Heart left ventricle (tissue), 16 donors: ENCODE measurements at places on chromosomes 7 and 10. TPM values are rescaled to one million over a fixed set of nuclear protein-coding genes. Genes with fewer than 3 reads are reported as not detected.

Gene CRPPA
- 4.2 TPM for total RNA-seq

Gene UTF1
- total RNA-seq: not detected

Gene CCDC3
- total RNA-seq: 6.0 TPM

Gene GOT1
- total RNA-seq: 430 TPM

Gene ACBD7
- total RNA-seq: not detected

Gene POM121C
- 17.3 TPM for total RNA-seq

Gene NCF1
- total RNA-seq: 1.9 TPM

GRCh38 chr10:71213761-71214440 is 1.5 kb downstream of the UNC5B start:
- DNase-seq: no peak

GRCh38 chr10:90947030-90947960 is 26.4 kb upstream of the ANKRD1 start:
- DNase-seq: no peak

DNA sequence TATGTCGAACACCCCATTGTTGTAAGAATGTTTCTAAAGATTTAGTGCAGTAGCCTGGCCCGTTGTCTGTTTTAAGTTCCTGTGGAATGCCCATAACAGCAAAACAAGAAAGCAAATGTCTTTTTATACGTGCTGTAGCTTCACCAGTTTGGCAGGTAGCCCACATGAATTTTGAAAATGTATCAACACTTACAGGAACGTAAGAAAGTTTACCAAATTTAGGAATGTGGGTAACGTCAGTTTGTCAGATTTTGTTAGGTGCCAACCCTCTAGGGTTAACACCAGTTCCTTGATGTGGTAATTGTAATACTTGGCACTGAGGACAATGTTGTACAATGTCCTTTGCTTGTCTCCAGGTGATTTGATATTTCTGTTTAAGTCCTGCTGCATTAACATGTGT is 3.2 kb upstream of the GIMAP4 start:
- DNase-seq: no peak

DNA sequence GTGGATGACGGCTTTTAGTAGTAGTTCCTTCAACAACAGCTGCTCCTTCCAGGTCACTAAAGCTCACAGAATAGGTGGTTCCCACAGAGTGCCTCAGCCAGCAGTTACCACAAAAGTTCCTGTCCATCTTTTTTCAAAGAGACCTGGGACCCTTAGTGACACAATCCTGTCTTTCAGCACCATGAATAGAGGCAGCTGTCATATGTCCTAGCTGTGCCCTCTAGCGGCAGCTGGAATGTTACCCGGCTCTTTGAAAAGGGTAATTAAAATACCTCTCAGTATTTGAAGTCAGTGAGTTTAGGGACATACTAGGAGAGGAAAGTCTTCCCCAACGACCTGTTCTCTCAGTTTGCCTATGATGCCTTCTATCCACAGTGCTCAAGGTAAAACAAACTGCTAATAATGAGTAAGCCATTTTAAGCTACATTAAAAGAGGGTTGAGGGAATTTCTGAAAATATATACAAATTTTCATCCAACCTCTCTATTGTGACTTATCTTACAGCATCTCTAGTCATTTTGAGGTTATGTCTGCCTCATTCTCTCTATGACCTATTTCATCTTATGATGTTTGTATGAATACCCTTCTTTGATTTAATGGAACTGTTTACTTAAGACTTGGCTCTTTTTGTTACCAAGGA is 290.8 kb downstream of the NXPH1 start:
- peak; percentile 29 for DNase-seq

DNA sequence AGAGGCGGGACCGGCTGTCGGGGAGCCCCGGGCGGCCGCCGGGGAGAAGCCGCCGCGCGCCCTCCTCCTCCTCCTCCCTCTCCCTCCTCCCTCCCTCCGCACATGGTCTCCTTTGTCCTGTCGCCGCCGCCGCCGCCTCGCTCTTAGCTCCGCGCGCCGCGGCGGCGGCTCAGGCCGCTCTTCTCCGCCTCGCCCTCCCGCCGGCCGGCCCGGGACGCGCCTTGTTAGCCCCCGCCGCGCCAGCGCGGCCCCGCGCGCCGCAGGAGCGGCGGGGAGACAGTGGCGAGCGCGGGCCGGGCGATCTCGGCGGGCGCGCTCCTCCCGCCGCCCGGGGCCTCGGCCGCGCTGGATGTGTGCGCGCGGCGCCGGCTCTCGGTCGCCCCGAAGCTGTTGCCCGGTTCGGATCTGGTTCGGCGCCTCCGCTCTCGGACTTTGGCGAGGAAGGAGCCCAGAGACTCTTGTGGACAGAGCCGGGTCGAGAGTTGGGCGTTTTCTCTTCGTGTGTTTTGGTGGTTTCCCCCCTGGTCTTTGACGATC is 437.4 kb upstream of the GALNT17 start:
- peak; percentile 46 for DNase-seq

GRCh38 chr7:28096713-28097112 is 83.9 kb downstream of the JAZF1 start:
- DNase-seq: peak; percentile 48

DNA sequence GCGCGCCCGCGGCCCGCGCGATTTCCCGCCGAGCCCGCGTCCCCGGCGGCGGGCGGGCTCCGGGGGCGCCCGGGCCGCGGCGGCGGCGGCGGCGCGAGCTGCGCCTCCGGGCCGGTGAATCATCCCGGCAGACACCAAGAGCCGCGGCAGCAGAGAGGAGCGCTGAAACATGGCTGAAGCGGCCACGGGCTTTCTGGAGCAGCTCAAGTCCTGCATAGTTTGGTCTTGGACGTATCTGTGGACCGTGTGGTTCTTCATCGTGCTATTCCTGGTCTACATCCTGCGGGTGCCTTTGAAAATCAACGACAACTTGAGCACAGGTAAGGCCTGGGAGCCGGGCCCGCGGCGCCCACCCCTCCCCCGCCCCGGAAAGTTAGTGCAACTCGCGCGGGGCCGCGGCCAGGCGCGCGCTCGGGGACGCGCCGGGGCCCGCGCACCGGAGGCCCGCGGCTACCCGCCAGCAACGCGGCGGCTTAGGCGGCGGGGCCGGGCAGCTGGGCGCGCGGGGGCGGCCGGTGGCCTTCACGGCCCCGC is at the start of gene ST7:
ST7 (plus strand) TSS at position 130 of the 534 bp plus-strand sequence; CDS start at position 170, 40 bp downstream.
- peak; percentile 55 for DNase-seq

- no peak for DNase-seq
Observed at GRCh38 chr10:693506-693905, 4.0 kb upstream of the DIP2C start.

DNA sequence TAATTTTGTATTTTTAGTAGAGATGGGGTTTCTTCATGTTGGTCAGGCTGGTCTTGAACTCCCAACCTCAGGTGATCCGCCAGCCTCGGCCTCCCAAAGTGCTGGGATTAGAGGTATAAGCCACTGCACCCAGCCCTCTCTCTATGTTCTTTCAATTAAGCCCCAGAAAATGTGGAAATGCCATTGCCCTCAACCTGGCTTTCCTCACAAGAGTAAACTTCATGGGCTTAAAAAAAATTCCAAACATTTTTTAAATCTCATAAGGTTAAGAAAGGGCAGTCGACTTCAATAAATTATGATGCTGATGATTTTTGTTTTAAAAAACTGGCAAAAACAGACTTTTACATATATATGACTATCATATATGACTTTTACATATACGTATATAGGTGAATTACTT is 107.6 kb downstream of the TES start:
- DNase-seq: no peak

- DNase-seq: no peak
Observed at GRCh38 chr10:69418052-69418752, 1.5 kb upstream of the TACR2 start.

GRCh38 chr10:22219308-22219707 is 1.5 kb upstream of the EBLN1 start:
- DNase-seq: no peak

GRCh38 chr10:64535131-64535867 is 1014.1 kb downstream of the REEP3 start:
- DNase-seq: no peak

GRCh38 chr10:44627591-44628354 is 242.9 kb upstream of the CXCL12 start:
- DNase-seq: no peak

- no peak for DNase-seq
Observed at GRCh38 chr7:21690705-21691104, 147.9 kb downstream of the DNAH11 start.

DNA sequence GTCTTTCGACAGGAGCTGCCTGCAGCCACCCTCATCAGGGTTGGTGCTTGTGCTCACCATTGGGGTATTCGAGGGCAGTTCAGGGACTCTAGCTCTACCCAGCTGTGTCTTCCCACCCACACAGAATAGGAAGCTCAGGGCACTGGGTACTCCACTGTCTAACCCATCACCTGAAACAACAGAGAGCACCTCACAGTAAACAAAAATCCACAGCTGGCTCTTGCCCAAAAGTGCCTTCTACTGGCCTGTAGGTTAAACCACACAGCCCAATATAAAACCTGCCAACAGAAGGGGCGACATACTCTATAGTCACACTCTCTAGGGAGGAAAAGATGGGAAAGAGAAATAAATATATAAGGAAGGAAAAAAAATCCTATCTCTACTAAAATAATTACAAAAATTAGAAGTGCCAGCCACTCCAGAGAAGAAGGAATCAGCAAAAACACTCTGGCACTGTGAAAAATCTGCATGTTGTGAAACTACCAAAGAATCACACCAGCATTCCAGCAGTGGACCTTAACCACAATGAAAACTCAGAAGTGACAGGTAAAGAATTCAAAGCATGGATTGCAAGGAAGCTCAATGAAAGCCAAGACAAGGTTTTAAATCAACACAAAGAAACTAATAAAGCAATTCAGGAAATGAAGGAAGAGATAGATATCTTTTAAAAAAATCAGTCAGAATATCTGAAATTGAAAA is 110.0 kb downstream of the HGF start:
- DNase-seq: no peak

DNA sequence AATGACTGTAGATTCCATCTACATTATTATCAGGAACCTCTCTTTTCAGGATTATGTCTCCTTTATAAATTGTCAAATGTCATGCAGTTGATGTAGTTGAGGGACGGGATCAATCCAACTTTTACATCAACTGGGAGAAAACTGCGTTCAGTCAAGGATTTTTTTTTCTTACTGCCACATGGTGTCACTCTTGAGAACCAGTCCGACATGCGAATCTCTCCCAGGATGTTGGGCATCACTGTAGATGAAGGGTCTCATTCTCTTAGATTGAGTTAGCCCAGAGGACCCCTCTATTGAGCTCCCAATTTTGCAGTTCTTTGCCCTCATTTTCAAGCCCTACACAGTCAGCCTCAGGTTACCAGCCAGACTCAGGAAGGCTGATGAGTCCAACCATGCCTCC is 120.3 kb upstream of the PTPRZ1 start:
- no peak for DNase-seq

GRCh38 chr10:94725871-94726270 is 36.6 kb upstream of the CYP2C19 start:
- no peak for DNase-seq

GRCh38 chr7:94655848-94656657 is at the start of gene SGCE:
Gene SGCE, minus strand, starts transcription at chr7:94656133. Its CDS starts 35 bp downstream, at chr7:94656098.
- DNase-seq: peak; percentile 69

DNA sequence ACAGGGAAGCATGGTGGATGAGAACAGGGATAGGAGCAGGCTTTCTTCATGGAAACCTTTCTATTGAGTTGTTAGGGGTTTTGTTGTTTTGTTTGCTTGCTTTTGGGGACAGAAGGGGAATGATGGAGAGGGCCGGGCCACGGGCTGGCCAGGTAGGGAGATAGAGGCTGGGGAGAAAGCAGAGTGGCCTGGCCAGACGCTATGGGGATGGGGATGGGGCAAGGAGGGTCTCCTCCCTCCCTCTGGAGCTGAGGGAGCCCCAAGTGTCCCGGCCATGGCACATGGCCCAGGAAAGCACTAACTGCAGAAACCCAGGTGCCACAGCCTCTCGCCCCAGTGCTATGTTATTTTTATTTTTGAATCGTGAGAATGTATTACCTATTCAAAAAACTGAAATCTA is 10.0 kb downstream of the AOC1 start:
- no peak for DNase-seq

DNA sequence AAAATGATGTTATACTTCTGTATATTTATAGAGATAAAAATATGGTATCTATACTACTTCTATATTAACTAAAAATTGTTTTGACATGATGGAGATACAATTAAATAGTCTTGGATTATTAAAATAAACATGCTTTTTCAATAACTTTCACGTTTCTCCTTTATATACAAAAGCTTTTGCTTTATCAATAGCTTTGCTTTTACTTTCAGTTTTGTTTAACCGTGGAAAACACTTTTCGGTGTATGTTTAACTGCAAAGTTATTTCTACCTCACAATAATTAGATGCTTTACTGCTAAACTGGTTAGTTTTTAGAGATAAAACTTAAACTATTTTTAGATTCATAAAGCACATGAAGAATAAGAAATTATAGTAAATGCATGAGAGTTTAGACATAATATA is 432.1 kb upstream of the PCDH15 start:
- DNase-seq: no peak

DNA sequence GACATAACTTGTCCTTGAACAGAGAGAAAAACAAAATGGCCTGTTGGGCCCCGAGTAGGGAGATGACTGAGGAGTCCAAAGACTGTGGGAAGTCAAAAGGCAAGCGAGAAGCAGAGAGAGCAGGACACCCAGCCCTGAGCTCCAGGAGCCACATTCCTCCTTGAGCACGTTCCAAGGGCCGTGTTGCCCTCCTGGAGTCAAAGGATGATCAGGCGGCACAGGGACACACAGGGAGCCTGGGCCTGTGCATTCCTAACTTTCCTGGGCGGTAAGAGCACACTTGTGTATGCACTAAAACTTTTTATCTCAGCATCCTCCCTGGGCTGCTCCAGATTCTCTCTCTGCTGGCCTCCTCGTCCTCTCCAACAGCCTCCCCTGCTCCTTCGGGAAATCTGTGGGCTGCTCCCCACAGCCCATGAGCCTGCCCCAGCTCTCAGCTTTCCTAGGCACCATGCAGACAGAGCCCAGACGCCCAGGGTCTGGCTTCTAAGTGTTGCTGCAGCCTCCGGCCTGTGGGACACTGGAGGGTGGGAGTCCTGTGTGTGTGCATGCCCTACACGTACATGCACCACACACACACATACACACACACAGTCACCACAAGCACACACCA is 281.8 kb downstream of the POU6F2 start:
- DNase-seq: no peak

DNA sequence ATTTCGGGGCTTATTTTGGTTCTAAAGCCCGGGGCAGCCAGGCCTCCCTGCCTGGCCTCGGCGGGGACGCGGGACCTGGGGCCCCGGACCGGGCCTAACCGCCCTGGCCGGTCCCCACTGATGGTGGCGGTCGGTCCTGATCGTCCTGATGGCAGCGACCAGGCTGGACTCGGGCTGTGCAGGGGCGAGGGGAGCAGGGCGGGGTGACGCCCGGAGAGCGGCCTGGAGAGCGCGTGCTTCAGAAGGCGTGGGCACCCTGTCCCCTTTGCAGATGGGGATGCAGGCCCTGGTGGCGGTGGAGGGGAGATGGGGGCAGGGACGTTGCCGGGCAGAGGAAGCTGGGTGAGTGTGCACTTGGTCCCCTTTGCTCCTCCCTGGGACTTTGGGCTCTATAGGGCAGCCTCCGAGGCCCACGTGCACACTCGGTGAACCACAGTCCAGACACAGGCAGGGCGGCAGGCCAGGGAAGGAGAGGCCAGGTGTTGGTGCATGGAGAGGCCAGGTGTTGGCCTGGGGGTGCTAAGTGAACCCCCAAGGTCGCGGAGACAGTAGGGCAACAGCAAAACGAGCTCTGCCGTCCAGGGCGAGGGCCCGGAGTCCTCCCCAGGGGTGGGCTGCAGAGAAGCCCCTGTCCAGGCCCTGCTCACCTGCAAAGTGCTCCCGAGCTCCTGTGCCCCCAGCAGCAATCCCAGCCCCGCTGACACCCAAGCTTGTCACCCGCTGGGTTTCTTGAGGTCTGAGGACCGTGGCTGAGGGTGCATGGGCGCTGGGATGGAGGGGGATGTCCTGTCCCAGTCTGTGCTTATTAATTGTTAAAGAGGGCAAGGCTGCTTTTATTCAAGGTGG is 42.4 kb upstream of the FAM20C start:
- peak; percentile 51 for DNase-seq

GRCh38 chr10:48759113-48759901 is 74.6 kb downstream of the WDFY4 start:
- no peak for DNase-seq
